Keratinocyte (primary cell): ENCODE measurements at places on chromosomes 6 and 20.
A peak's percentile ranks its signal among the peaks of the same experiment; 100 is the strongest.

DNA sequence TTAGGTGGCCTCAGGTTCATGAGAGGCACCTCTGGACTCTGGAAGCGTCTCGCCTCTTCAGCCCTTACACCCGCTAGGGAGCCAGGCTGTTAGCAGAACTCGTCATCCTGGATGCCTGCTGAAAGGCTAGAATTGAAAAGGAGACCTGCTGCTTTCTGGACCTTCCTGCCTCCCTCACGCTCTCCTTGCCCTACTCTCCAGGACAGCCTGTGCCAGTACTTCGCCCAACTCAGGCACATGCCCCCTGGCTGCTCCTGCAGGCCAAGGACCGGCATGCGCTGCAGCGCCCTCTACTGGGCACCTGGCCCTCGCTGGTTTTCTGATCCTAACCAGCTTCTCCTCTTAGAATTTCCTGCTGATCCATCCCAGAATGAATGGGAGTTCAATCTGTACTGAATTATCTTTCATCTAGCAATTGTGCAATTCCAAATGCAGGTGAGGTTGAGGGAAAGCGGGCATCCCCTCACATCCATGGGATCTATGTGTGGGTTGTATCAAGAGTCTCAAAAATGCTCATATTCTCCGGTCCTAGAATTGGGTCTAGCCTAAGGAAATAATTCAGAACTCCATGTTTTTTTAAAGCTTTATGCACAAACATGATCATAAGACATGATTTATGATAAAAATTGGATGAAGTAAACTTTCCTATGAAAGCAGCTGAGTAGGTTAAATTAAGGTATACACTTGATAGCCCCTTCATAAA is 78.0 kb downstream of the PTPN1 start:
- DNase-seq: peak; percentile 55

- no peak for DNase-seq
Observed at GRCh38 chr6:122576888-122577287, 33.3 kb upstream of the PKIB start.

GRCh38 chr6:139784222-139784769 is 409.8 kb upstream of the CITED2 start:
- DNase-seq: no peak

DNA sequence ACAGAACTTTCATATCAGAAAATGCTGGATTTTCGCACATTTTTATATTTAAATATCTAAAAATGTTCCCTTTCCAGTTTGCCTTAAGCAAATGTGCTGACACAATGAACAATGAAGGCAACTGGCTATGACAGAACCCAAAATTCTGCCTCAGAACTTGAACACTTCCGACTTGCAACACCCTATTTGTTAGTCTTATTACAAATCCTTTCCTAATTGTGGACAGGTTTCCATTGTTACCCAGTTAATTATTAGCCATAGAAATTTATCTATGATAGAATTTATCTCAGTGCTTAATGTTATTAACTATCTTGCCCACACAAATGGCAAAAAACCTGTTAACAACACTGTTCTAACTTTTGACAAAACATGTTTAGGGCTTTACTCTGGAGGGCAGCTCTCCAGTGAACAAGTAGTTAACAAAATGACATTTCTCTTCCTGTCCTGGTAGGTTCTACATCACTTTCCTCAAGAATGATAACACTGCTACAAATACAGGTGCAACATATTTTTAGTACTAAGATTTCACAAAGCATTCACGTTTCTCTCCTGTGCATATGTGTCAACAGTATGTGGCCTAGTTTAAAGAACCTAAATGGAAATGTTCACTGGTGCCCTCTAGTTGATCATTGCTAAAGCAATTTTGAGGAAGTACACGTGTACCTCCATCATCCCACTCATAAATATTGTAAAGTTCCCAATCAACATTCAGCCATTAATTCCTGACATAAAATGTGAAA is 58.4 kb downstream of the HIVEP2 start:
- DNase-seq: peak; percentile 21

- DNase-seq: no peak
Observed at GRCh38 chr20:63733117-63733516, 3.3 kb upstream of the LIME1 start.
